NCI-H2171 (cell line): ENCODE measurements at places on chromosomes 1 and 21.

- no peak for DNase-seq
These were observed 8.7 kb downstream of the UBIAD1 start for GRCh38 chr1:11281518-11282331.

- no peak for DNase-seq
These were observed 5.8 kb upstream of the SPATC1L start for GRCh38 chr21:46189959-46190490.

GRCh38 chr1:99598738-99599411 lies 47.0 kb upstream of the PALMD start:
- DNase-seq = no peak

DNA sequence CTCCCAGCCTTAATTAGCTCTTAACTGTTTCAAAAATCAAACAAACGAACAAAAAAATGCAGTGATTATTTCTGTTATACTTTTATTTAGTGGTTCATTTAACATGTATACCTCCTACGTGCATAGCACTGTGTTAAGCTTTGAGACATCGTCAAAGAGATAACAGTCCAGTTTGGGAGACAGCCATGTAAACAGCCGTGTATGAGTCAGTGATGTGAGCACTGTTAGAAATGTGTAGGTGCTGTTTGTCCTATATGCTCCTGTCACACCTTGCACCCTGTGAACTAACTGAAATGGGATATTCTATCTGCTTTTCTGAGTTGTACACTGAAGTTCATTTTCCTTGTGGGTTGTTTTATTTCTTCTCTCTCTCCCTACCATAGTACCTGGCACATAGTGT lies 109.7 kb upstream of the CACYBP start:
- DNase-seq = no peak

DNA sequence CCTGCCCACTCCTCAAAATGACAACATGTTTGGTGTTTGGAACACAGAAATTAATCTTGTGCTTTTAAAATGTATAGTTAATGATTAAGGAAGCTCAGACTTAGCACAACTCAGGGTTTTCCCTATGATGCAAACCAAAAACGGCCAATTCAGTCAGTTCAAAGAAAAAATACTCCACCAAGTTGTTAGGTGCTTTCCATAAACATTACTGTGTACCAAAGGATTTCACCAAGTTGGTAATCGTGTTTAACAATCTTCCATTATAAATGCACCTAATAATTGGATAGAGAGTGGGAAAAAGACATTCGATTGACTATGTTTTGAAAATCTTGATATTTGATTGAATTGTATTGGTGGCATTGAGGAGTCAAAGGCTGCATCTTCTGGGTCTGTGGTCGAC lies 33.3 kb upstream of the DUSP10 start:
- DNase-seq = no peak

GRCh38 chr1:21118167-21118566 lies 58.5 kb downstream of the EIF4G3 start:
- no peak for DNase-seq

DNA sequence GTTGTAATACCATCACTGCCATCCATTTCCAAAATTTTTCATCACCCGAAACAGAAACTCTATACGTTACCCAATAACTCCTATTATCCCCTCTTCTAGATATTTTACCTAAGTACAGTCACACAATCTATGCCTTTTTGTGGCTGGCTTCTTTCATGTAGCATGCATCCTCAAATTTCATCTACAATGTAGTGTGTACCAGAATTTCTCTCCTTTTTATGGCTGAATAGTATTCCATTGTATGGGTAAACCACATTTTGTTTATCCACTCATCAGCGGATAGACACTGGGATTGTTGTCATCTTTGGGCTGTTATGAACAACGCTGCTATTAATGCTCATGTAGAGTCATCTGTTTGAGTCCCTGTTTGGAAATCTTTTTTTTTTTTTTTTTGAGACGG lies 21.2 kb downstream of the KIAA2013 start:
- DNase-seq = no peak

GRCh38 chr21:14453339-14454015 lies 70.5 kb upstream of the HSPA13 start:
- no peak for DNase-seq

DNA sequence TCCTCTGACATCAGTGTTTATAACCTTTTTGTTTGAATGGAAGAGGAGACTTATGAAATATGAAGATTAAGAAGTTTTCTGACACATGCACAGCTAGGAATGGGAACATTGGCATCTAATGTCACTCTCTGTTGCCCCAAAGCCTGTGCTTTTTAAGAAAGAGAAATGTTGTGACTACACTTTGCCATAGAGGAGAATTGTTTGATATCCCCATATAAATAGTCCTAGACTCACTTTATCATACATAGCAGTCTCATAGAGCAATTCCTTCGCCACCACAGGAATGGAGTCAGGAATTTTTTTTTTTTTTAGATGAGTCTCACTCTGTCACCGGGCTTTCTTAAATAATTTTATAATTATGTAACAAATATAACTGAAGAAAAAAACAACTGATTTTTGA lies 1.5 kb downstream of the KRTAP21-3 start:
- DNase-seq = no peak

DNA sequence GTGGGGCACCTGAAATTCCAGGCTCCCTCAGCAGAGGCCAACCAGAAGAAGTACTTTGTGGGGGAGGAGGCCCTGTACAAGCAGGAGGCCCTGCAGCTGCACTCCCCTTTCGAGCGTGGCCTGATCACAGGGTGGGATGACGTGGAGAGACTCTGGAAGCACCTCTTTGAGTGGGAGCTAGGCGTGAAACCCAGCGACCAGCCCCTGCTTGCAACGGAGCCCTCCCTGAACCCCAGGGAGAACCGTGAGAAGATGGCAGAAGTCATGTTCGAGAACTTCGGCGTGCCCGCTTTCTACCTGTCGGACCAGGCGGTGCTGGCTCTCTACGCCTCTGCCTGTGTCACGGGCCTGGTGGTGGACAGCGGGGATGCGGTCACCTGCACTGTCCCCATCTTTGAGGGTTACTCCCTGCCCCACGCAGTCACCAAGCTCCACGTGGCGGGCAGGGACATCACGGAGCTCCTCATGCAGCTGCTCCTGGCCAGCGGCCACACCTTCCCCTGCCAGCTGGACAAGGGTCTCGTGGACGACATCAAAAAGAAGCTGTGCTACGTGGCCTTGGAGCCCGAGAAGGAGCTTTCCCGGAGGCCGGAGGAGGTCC lies 634 bp downstream of the ACTRT2 start:
- no peak for DNase-seq

GRCh38 chr1:192805832-192806323 lies 3.0 kb upstream of the RGS2 start:
- no peak for DNase-seq

GRCh38 chr1:212290608-212291007 lies 5.4 kb downstream of the PPP2R5A start:
- no peak for DNase-seq

DNA sequence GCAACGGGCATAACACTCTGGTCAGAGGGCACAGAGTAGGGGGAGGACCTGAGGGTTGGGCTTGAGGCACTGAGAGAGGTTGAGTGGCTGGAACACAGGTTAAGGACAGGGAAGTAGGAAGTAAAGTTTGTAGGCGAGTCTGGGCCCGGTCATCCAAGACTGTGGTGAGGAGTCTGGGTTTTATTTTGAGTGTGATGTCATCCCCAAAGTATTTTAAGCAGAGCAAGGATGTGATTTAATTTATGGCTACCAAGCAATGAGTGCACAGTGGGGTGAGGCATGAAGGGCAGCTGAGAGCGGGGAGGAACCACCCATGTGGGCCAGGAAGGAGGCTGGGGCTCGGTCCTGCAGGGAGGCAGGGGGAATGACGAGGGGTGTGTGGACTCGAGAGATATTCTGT lies 11.2 kb upstream of the VWA5B1 start:
- no peak for DNase-seq

- no peak for DNase-seq
These were observed 2.6 kb downstream of the C1orf116 start for GRCh38 chr1:207029701-207030521.

GRCh38 chr21:42209801-42210479 lies 9.0 kb upstream of the ABCG1 start:
- no peak for DNase-seq

DNA sequence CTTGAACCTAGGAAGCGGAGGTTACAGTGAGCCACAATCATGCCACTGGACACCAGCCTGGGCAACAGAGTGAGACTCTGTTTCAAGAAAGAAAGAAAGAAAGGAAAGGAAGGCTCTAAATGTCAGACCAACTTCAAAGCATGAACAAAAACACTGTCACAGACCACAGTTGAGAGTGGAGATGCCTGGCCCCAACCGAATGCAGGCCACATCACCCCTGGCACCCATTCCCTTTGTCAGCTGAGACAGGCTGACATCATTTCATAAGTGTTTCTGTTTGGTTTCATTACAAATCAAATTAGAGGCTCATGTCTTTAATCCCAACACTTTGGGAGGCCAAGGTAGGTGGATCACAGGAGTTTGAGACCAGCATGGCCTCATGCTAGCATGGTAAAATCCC lies 28.6 kb upstream of the NADK start:
- no peak for DNase-seq

DNA sequence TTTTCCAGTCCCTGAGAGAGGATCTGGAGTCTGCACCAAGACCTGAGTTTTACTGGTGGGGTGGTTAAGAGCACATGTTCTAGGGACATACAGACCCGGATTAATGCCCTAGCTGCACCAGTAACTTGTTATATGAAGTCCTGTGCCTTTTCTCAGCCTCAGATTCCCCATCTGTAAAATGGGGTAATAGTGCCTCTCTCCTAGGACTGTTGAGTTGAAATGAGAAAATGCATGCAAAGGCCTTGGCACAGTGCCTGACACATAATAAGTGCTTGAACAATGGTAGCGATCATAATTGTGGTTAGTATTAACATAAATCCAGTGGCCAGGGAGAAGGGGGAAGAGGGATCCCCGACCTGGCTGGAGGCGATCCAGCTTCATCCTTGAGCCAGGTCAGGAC lies 12.3 kb downstream of the AHDC1 start:
- no peak for DNase-seq

DNA sequence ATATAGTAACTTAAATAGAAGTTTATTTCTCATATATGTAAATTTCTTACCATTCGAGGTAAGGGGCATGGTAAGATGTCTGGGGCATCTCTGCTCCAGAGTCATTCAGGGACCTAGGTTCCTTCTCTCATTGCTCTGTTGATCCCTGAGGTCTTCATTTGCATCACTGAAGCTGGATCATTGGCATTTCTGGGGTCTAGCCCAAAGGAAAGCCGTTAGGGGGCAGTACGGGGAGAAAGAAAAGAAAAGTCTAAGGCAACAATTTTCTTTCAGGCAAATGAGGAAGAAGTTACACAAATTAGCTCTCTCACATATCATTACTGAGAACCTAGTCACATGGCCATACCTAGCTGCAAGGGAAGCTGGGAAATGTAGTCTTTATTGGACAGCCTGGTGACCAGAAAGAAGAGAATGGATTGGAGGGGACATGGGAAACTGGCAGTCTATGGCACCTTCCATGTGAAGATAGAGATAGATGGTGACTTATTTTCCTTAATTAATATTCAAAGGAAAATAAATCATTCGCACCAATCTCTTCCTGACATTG lies 10.2 kb upstream of the SUSD4 start:
- no peak for DNase-seq

GRCh38 chr1:64861611-64862010 lies 104.7 kb downstream of the JAK1 start:
- no peak for DNase-seq

GRCh38 chr1:113434081-113434873 lies 44.0 kb downstream of the MAGI3 start:
- DNase-seq = no peak

GRCh38 chr1:2866422-2867086 lies 65.1 kb upstream of the TTC34 start:
- DNase-seq = no peak

DNA sequence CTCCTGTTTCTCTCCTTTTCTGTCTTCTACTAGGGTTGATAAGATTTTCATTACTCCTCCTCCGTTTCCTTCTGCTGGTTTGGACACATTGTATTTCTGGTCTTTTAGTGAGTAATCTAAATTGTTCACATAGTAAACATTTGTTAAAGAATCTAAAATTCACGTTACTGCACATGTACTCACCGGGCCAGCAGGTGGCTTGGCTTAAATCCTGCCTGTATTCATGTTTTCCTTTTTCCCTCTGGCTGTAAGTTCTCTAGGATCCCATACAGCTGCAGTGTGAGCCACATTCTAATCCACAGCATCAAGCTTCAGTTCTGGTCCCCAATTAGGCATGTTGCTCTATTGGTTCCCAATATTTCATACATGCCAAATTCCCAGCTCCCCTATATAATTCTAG lies 958.3 kb downstream of the ADGRL2 start:
- no peak for DNase-seq

GRCh38 chr1:56566994-56567393 lies 12.4 kb downstream of the PLPP3 start:
- DNase-seq = no peak

- no peak for DNase-seq
These were observed 30.5 kb downstream of the ALG14 start for GRCh38 chr1:95042286-95042685.

DNA sequence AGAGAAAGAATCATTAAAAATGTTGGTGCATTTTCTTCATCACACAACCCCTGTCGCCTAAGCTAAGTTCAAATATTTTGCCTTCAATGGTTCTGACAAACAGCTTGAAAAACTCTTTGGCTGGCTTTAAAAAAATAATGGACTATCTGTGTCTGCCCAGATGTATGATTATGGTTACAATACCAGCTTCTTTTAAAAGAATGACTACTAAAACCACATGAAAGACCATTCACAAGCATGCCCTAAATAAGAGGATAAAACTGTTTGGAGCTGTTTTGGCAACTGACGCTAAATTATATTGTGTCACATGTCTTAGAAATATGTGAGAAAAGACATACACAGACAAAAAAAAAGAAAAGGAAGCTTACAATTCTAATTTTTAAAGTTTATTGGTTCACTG lies 23.7 kb upstream of the PLPPR4 start:
- no peak for DNase-seq

- no peak for DNase-seq
These were observed 747.9 kb upstream of the NCAM2 start for GRCh38 chr21:20250337-20250736.

DNA sequence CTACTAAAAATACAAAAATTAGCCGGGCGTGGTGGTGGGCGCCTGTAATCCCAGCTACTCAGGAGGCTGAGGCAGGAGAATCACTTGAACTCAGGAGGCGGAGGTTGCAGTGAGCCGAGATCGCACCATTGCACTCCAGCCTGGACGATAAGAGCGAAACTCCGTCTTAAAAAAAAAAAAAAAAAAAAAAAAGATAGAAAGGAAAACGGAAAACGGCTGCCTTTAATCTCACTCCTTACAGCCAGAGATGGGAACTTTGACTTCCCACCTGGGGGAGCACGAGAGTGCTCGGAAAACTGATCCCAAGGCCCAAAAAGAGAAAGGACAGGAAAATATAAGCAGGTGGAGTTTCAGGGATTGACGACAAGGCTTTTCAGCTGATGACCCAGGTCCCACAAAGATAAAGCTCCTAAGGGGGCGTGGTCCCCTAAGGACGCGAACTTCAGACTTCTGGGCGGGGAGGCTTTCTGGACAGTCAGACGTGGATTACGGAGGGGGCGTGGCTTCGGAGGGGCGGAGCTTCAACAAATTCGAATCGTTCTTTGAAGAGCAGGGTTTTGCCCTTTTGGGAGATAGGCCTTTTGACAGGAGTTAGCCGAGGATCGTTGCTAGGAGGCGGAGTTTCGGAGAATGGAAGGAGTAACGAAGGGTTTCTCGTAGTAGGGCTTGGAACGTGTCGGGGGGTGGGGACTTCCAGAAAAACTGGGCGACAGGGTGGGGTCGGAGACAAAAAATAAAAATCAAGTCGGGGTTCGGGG lies 958 bp upstream of the CKS1B start:
- DNase-seq = peak; percentile 66

GRCh38 chr1:223651291-223651991 lies 14.1 kb downstream of the CAPN8 start:
- DNase-seq = no peak
